Left ventricle myocardium inferior (tissue), 1 donor: ENCODE measurements at places on chromosomes 6 and 20.

DNA sequence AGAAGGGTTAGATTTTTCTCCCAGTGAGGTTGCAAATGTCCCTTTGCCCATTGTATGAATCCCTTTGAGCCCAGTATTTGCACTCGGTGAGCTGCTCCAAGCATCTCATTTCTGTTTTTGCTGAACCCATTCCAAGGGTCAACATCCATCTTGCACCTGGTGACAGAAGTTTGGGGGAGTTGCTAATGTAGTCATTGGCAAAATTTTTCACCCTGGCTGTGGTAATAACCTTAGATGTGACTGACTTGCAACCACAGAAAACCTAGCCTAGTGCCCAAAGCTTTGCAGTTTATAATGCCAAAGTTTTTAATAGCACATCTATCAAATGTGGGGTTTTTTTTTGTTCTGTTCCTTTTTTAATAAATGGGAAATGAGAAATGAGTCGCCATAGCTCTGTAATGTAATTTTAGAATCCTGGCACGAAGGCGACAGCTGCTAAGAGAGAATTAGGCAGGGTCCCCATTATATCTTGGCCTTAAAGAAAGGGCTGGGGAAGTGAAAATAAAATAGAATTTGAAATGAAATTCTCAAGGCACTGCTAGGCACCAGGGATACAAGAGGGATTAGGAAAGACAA is 682.8 kb downstream of the KIF16B start:
- DNase-seq, result no peak

GRCh38 chr20:34546751-34547181 is 11.8 kb upstream of the MAP1LC3A start:
- no peak for DNase-seq

- DNase-seq, result no peak
These were observed 215.5 kb downstream of the ZDHHC14 start for GRCh38 chr6:157596461-157596860.

DNA sequence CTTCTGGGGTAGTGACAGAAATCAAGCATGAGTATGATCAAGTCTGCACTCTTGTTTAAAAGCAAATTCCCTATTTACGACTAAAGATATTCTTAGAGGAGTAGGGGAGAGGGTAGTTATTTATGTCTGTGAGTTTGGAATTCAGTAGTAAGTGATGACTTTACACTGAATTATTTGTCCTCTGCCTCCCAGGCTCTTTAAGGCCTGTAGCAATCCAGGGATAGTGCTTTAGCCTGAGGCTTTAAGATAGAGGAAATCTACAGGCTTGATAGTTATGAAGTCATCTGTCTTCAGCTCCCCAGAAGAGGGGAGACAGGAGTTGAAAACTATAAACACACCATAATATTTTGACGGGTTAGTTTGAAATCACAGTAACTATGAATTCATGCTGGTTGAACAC is 664.5 kb downstream of the EPM2A start:
- no peak for DNase-seq

DNA sequence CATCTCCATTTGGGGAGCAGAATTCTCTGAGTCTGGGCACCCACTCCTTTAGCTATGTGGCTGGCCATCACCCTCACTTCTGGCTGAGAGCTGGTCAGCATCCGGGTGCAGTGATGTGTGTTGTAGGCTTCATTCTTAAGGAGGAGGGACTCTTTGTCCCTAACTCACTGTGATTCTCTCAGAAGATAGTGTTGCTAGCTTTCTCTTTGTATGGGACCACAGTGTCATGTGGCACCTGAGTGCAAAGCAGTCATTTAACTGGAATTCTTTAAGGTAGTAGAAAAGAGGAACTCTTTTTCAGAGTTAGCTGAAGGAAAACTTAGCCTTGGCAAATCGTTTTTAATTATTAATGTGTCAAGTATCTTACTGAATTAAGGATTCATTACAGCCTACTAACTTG is 165.9 kb downstream of the JARID2 start:
- DNase-seq, result no peak

DNA sequence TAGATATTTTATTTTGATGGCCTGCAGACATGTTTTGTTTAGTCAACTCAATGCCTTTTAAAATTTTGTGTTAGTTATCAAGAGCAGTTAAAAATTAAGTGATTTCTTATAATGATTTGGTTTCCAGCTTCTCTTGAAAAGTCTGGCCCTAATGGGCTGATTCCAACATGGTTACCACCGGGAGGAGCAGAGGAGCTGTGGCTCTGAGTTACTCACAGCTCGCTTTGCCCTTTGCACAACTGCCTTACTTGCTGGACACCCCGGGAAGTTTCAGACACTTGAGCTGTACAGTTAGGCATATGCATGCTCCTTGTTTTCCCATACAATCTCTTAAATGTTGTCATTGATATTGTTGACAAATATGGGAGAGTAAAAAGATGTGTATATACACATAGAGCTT is 173.1 kb upstream of the MMS22L start:
- DNase-seq, result no peak

DNA sequence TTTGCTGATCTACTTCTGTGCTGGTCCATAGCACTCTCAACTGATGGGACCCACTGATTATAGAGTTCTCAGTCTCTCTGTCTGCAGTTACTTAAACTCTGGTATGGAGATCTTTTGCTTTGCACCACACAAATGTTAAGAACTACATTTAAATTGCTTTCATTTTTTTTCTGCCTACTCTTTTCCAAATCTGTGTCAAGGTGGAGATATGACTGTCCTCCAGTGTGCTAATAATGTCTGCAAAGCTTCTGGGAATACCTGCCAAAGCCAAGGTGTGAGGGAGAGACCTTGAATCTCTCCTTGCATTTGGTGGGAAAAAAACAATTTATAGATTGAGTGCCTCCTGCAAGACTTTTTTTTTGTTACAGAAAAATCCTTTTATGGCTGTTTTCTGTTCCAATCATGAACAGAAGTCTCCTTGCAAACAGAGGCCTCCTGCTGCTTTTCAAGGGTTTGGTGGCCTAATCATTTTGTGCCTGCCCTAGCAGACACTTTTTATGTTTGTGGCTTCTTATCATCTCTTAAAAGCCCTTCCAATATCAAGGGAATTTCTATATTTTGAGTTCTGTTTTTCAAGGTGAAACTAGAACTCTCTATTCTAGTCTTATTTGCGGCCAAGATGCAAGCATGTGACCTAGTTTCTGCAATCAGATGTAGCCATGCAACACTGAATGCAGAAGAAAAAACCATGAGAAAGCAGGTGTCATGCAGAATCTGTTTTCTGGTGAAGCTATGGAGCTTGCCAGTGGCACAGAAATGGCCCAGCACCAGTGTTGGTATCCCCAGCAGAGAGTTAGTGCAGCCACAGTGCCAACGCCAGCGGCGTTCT is 23.2 kb upstream of the AKIRIN2 start:
- DNase-seq, result no peak

DNA sequence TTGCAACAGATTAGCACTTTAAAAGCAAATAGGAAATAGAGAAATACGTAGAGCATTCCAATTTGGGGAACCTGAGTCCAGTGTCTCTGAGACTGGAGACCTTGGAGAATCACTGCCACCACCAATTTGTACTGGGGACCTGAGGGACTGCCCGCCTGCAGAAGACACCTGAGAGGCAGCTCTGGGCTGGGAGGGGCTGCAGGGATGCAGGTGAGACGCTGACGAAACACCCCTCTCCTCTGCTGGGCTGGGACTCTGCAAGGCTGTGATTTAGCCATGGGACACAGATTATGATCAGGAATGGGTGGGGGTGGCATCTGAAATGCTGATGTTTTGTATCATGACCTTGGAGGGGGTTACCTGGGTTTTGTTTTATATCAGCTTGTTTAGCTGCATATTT is 7.0 kb upstream of the APMAP start:
- DNase-seq, result no peak

GRCh38 chr20:58930496-58930895 is 50.6 kb upstream of the NELFCD start:
- DNase-seq, result no peak

DNA sequence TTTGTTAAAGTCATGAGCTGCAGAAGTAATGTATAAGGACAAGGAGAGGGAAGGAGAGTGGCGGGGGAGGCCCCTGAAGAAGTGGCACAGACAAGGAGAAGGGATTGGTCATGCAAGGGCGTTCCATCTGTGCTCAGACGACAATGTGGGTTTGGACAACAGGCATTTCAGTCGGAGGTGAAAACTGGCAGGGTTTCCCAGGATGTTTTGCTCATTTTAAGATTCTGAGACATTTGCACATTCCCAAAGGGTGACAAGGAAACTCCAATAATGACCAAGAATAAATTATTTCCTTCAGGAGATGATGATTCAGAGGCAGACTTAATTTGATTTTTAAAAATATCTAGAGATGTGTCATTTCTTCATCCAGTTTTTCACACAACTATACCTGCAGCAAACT is 181.8 kb downstream of the HIVEP2 start:
- no peak for DNase-seq

DNA sequence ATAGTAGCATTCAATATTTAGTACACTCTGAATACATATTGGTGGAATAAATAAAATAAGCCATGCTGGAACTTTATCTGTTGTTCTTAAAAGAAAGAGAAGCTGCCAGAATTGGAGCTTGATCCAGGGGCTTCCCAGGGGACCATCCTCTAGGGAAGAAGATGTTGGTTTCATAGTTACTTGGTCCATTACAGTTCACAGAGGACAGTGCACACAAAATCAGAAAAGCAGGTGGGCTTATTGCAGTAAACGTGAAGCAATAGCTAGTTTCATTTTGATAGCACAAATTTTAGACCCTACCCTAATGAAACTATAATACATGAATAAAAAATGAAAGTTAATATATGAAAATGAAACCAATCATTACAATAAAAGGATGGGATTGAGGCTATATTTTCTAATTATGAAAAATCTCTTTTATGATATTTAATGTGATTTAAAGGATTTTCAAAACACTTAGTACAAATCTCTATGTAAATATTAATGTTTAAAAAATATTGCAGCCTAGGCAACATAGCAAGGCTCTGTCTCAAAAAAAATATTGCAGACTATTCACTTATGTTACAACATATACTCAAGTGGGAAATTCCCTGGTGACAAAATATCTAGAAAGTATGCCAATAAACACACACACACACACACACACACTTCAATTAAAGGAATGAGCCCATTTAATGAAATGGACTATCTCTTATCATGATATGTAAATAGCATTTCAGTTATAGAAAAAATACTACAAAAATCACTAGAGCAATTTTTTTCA is 227.0 kb upstream of the MARCKS start:
- DNase-seq, result no peak

DNA sequence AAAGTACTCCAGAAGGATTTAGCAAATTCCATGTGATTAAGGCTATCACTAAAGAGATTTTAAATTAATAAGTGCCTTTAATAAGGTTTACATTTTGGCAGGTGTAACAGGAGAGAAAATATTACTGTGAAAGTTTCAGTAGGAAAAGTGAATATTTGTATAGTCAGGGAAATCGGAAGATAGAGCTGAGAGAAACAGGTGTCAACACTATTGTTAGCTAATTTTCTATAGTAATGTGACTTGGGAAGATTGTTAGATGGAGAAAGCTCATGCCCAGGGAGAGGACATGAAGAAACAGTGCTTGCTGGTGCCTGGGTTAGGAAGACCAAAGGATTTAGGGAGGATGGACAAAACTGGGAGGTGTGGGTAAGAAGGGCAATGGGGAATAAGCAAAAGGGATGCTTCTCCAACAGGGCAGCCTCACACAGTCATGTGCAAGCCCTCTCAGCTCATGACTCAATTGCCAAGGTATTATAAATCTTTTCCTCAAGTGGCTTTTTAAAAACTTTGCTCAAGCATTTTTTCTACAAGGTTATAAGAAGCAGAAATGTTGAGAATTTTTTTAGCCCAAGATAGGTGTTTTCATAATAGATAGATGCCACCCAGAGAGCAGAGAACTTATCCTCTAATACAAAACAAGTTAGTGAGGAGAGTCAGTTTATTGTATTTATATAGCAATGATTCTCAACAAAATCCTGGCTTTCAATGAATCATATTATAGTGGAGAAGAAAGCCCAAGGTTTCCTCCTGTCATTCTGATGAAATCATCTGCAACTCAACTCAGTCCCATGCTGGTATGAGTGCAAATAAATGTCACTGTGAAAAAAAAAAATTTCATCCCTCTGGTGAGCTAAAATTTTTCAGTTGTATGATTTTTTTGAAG is 325.2 kb upstream of the NT5E start:
- DNase-seq, result no peak

- no peak for DNase-seq
These were observed 191.6 kb downstream of the MYLK4 start for GRCh38 chr6:2558861-2559801.

DNA sequence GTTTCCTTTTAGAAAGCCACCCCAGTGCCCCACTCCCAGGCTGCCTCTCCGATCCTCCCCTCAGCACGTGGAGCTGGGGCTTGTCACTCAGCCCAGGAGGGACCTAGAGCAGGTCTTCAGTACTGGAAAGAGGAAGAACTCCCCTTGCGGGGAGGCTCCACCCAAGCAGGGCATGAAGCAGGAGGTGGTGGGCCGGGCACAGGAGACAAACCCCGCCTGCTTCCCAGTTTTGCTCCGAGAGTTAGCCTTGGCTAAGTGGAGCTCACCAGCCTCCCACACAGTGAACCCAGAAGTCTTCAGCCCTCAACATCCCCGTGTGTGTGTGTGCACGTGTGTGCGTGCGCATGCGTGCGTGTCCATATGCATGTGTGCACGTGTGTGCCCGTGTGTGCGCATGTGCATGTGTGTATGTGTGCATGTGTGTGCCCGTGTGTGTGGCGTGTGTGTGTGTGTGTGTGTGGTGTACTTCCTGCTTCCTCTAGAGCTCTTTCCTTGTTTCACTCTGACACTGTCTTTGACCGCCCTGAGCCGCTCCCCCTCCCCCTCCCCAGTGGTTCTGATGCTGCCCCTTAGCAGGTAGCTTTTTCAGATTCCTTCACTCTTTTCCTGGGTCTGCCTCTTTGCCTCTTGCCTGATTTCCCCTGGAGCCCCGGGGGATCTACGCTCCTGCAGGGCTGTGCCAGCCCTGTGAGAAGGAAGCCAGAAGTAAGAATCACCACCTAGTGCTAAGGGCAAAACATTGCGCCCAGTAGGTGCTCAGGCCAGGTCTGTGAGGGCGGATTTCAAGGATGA is 239.8 kb downstream of the CDC5L start:
- DNase-seq, result peak; percentile 40

DNA sequence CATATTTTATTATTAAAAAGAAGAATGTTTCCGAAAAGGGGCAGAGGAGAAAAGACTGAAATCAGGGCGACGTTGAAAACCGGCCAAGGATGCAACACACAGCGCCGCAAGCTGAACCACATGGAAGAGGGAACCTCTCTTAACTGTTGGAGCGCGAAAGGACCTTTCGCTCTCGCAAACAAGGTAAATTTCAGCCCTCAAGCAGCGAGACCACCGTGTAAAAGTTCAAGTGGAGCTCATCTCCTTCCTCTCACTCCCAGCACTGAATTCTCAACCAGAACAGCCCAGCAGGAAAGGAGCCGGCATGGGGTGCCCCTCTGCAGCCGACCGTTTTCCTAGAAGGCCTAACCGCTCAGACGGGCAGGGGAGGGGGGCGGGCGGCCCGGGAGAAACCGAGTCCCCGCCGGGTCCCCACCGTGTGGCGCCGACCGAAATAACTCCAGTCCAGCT is 621 bp downstream of the GPR63 start:
- no peak for DNase-seq
